ENCODE measurements at places on chromosomes 5 and 9.
A peak's percentile ranks its signal among the peaks of the same experiment; 100 is the strongest.

- DNase-seq: no peak
Observed at GRCh38 chr9:135722365-135722764, 20.4 kb downstream of the KCNT1 start.

GRCh38 chr5:17411436-17412402 is 86.3 kb upstream of the TAF11L2 start:
- DNase-seq: peak; percentile 87

DNA sequence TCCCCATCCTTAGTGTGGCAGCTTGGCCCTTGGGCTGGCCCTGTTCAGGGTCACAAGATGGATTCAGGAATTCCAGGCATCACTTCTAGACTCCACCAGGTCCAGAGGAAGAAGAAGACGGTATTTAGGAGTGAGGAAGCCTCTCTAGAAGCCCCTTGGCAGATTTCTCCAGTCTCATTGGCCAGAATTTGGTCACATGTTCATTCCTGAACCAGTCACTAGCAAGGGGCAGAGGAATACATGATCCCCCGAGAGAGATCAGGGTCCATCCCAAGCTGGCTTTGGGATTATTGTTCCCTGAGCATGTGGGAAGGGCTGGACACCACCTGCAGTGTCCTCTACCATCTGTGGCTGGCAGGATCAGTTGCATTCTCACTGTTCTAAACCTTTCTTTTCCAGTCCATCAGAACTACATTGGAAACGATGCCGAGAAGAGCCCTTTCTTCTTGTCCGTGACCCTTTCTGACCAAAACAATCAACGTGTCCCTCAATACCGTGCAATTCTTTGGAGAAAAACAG is 48.5 kb downstream of the GARNL3 start:
- no peak for DNase-seq

DNA sequence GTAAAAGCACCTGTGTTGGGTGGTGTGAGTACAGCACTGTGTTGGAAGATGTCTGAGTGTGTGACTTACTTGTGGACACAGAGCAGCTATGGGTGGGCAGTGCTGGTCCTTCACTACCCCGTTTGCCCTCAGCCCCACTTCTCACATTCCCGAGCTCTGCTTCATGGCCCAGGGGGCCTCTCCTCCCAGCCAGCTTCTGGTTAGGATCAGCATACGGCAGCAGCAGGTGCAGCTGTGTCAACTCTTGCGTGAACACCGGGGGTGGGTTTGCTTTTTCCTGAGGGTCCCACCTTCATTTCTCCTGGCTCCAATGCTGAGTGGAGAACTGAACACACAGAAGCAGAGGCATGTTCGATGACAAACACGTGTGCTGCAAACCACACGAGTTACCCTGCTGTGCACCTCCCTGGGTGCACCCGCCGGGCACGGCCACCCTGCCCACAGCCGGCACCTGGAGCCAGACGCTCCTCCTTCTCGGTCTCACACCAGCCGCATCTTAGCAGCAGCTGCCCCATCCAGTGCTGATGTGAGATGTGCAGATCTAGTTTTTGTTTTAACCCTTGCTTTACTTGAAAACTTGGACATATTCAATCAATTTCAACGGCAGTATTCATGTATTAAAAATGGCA is 14.9 kb upstream of the SLC6A3 start:
- no peak for DNase-seq

GRCh38 chr5:76703707-76704106 is 12.2 kb upstream of the F2R start:
- no peak for DNase-seq

- no peak for DNase-seq
Observed at GRCh38 chr5:2901511-2901910, 150.0 kb upstream of the IRX2 start.

DNA sequence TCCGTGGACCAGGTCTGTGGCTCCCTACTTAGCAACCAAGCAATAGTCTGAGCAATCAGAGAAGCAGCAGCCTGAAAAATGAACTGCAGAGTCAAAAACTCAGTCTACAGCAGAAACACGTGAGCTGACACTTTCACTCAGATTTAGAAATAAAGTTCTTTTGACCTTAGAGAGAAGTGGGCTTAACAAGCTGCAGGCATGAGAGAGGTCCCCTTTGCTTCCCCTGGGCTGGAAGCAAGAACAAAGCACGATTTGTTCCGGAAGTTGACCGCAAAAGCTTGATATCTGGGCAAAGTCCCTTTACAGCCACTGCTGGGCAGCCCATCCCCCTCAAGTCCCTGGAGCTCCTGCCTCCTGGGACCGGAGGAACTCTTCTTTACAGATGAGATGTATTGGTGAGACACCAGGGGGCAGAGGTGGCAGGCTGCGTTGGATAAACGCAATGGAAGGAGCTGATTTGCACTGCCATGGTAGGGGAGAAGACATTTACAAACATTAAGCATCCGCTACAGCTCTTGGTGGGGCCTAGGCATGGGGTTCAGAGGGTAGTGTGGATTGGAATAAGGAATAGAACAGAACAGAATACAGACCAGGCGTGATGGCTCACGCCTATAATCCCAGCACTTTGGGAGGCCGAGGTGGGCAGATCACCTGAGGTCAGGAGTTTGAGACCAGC is 5.8 kb upstream of the SOWAHA start:
- DNase-seq: no peak

DNA sequence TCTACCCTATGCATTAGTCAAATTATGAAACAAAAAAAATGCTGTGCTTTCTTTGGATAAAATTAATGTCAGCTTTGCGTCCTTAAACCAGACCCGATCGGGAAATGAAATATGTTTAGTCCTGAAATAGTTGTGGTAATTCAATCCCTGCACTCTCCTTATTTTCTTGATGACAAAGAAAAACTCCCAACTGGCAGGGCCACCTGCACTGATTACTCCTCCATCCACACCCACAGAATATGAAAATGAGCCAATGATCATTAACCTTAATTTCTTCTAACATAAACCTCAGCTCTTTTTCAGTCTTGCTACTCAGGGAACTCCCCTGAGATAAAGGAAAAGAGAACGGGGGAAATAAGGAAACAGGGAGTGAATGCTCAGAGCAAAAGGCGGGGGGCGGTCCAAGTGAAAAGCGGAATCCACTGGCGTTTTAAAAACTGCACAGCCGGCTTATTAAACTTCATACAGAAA is 245.3 kb downstream of the BNC2 start:
- peak; percentile 25 for DNase-seq

DNA sequence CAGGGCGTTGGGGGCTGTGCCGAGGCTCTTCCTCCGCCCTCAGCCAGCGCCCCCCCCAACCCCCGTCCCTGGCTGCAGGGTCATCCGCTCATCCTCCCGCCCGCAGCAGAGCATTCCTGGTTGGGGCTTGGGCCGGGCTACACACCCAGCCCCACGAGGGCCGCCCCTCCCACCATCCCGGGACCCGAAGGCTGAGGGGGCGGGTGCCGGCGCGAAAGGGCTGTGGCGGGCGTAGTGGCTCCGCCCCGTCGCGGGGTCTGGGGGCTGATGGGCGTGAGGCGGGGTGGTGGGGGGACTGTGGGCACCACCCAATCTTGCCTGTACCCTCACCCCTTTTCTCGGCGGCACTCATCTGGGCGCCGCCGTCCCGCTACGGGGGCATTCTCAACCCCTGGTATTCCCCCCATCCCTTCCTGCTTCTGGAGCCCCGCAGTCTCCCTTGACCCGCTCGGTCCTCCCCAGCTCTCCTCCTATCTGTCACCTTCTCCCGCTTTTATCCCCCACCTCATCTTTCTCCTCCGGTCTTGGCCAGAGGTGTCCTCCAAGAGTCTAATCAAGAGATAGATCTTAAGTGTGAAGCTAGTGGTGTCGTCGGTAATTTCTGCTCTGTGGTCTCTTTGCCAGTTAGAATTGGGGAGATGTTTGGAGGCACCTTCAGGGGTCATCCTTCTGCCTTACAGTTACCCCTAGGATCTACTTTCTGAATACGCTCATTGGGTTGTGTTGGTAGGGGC is 1.6 kb downstream of the FER start:
- no peak for DNase-seq

DNA sequence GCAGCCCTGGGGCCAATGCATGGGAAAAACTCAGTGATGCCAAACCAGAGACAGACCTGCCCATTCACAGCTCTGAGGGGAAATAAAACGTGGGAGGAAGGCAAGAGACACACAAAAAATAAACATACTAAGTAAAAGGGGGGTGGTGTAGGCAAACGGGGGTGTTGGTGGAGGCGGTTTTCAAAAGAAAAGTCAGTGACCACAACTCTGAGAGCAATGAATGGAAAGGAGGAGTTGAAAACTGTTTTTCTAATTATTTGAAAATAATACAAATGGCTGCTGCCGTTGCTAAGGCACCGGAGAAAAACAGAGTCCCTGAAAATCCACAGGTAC is 293.5 kb downstream of the EFNA5 start:
- DNase-seq: no peak

DNA sequence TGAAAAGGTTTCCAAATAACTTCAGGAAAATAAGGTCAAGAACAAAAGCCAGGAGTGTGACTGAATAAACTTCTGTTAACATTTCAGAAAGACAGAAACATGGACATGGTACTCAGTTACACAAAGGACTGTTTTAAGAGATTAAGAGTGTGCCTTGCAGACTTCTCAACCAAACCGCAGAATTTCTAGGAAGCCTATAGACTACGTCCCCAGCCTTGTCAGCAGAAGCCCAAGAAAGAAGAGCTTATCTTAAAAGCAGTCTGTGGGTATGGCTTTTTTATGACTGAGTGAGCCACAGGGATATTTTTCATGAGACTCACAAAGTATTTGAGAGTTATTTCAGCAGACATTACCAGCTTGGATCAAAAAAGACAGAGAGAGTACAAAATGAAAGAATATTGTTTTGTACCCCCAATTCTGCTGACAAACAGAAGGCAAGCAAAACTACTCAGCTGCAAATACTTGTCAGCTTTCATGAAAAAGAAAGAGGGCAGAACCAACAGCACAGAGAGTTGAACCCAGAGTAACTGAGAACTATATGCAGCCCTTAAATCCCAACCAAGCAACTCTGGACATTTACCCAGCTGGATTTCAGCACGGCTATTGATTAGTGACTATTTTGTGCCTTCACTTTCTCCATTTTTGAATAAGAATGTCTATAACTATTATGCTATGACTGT is 711.0 kb upstream of the CTNND2 start:
- no peak for DNase-seq

GRCh38 chr9:15831384-15831783 is 278.5 kb downstream of the CCDC171 start:
- DNase-seq: peak; percentile 23

GRCh38 chr9:79962836-79963235 is 391.1 kb downstream of the TLE4 start:
- DNase-seq: no peak

- DNase-seq: peak; percentile 82
Observed at GRCh38 chr9:21656776-21657674, 145.4 kb upstream of the MTAP start.

GRCh38 chr5:180082633-180083420 is 11.3 kb upstream of the RNF130 start:
- no peak for DNase-seq

- no peak for DNase-seq
Observed at GRCh38 chr5:91373006-91373405, 10.1 kb downstream of the ARRDC3 start.

- no peak for DNase-seq
Observed at GRCh38 chr9:133477992-133478850, 678 bp downstream of the SLC2A6 start.

- peak; percentile 27 for DNase-seq
Observed at GRCh38 chr5:9335269-9335668, 210.6 kb downstream of the SEMA5A start.

GRCh38 chr5:16994565-16994964 is 58.5 kb upstream of the MYO10 start:
- no peak for DNase-seq

DNA sequence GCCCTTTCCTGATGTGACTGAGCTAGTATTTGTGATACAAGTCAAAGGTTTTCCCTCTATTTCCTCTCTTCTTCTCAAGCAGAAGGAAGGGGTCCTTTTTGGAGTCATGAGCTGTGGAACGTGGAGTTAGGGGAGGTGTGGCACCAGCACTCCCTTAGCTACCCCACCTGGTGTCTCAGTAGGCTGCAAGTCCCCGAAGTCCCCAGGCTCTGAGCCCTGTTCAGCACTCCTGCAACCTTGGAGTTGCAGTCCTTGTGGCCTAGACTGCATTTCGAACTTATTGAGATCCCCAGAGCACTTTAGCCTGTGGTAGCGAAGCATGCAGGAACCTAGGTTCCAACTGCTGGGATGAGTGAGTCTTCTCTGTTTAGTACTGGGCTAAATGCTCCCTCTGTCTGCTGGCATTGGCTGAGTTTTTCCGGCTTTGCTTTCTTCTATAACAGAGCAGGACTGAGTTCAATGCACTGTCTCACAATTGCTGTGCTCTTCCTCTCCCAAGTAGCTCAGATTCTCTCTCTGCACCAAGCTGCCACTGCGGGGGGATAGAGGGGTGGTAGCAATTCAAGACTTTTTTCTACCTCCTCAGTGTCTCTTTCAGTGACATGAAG is 600.7 kb upstream of the CDH9 start:
- DNase-seq: no peak

DNA sequence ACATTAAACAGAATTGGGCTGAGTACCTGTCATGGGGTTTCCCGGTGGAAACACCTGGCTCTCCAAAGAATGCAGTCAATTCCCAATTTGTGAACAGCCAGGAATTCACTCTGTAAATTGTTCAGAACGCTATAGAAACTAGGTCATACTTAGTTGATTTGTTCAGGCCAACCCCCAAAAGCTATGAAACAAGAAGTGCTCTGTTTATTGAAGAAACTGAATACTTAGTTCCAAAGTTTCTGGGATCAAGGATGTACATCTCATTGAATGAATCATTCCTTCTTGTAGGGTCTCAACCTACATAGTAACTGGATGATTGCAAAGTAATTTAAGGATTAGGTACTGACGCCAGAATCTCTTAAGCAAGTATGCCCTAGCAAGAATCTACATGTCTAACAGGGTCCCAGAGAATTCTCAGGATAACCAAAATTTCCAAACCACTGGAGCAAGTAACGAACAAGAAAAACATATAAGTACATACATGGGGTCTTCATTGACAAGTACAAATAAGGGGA is 659 bp upstream of the TUSC1 start:
- peak; percentile 10 for DNase-seq

GRCh38 chr5:51416149-51416548 is 32.9 kb downstream of the ISL1 start:
- no peak for DNase-seq

DNA sequence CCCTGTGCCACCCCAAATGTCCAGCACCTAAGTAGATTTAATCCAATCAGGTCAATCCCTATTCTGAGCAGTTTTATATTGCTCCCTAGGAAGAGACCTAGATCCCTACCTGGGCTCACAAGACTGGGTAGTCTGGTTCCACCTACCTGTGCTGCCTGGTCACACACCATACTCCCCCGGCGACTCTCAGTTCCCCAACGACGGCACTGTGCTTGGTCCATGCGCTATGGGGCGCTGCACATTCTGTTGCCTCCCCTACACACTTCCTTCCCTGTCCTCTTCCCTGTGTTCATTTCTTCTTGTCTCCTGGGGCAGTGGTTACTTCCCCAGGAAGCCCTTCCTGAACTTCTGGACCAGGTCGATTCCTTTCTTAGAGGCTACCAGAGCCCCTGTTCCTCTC is 109.9 kb upstream of the IL12B start:
- no peak for DNase-seq

- DNase-seq: no peak
Observed at GRCh38 chr9:136087741-136088480, 7.2 kb downstream of the NACC2 start.

GRCh38 chr5:122608222-122608621 is 166.7 kb upstream of the SNX2 start:
- no peak for DNase-seq
